Cardiac muscle cell (in vitro differentiated cells and primary cell): ENCODE measurements at places on chromosomes 7 and 10.

- DNase-seq, result no peak
Measured at GRCh38 chr10:113578773-113579172, 25.9 kb downstream of the HABP2 start.

DNA sequence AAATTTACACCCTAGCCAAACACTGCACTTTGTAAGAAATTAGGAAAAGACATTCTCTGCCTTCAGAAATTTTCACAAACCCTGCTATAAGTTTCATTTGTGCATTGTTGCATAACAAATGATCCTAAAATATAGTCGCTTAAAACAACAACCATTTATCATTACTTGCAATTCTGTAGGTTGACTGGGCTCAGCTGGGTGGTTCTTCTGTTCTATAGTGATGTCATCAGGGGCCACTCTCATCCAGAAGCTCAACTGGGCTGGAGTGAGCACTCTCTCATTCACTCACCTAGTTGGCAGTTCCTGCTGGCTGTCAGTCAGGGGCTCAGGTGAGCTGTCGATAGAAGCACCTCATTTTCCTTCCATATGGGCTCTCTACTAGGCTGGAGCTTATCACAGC lies 20.7 kb upstream of the FGFR2 start:
- no peak for DNase-seq

- peak; percentile 60 for DNase-seq
Measured at GRCh38 chr7:130387628-130388403, 7.5 kb downstream of the CPA1 start.

- peak; percentile 75 for DNase-seq
Measured at GRCh38 chr10:16777473-16778370, 39.5 kb downstream of the RSU1 start.

GRCh38 chr7:130841416-130841815 lies 107.4 kb upstream of the KLF14 start:
- no peak for DNase-seq

DNA sequence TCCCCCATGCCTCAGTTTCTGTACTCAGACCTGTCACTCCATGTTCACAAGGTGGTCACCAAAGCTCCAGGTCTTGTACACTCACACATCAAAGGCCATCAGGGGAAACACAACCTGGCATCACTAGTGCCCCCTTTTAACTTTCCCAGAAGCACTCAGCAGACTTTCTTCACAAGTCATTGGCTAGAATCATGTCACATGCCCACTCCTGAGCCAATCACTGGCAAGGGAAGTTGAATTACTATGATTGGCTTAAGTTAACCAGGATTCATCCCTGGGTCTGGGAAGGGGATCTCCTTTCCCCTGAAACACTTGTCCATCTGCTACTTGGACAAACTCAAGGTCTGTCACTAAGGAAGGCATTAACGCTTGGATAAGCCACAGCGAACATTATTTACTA lies 193.8 kb upstream of the PLXNA4 start:
- DNase-seq, result no peak

- peak; percentile 63 for DNase-seq
Measured at GRCh38 chr10:76558586-76558985, 1079.0 kb downstream of the KCNMA1 start.

GRCh38 chr7:23598296-23598695 lies 1.1 kb downstream of the CCDC126 start:
- no peak for DNase-seq

- no peak for DNase-seq
Measured at GRCh38 chr7:154937837-154938236, 65.1 kb downstream of the PAXIP1 start.

DNA sequence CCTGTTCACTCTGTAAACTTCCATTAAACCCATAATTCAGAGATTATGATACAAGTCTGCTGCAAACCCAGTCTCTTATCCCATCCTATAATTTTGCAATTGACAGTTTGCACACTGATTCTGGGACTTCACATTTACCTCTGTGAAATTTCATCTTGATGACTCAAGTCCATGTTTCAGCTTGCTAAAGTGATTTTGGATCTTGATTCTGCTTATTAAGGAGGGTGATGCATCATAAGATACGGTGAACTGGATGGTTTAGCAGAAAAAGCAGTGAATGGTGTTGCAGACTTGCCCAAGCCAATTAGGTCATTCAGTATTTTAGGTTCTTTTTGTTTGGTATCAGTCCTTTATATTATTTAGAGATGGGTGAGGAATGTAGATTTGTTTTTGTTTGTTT lies 125.5 kb upstream of the PODXL start:
- DNase-seq, result no peak

DNA sequence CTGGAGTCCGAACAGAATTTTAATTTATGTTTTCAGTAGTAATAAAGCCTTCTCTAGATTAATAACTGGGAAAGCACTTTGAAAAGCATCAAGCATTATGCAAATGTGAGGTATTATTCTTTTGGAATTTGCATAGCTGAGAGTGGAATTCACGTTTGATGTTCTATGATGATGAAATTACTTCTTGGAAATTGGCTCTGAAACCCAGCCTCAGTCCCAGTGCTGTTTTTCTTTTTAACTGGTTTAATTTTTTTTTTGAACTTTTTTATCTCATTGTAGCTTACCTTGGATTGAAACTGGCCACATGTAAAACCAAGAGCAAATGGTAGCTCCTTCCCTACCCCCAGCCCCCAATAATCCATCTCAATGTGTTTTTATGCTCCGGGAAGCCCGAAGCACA lies 1.2 kb downstream of the TBXAS1 start:
- peak; percentile 37 for DNase-seq

GRCh38 chr7:47669901-47670384 lies 88.0 kb upstream of the TNS3 start:
- peak; percentile 84 for DNase-seq

DNA sequence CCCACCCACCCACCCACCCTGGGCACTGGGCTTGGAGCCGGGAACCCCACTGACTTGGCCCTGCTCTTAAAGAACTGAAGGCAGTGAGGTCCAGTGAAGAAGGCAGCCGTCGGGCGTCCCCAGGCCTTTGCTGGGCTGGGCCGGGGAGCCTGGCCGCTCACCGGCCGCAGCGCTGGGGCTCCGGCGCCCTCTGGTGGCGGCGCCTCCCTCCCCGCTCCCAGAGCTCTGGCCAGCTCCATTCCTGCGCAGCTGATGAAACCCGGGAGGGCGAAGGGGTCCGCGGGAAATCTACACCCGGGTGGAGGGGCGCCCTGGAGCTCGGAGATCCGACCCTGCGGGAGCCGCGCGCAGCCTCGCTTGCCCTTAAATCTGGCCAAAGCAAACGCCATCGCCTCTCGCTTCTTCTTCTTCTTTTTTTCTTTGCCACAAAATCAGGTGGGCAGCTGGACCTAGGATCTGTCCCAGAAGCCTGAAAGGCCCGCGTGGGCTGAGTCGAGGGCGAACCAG lies 1.7 kb upstream of the CXCL12 start:
- DNase-seq, result peak; percentile 86

GRCh38 chr7:127252778-127253280 lies at the start of gene GRM8:
Gene GRM8, minus strand, starts transcription at chr7:127252941.
- DNase-seq, result peak; percentile 87
